ENCODE measurements at places on chromosomes 7 and 10. TPM values are rescaled to one million over a fixed set of nuclear protein-coding genes. Genes with fewer than 3 reads are reported as not detected.

DNA sequence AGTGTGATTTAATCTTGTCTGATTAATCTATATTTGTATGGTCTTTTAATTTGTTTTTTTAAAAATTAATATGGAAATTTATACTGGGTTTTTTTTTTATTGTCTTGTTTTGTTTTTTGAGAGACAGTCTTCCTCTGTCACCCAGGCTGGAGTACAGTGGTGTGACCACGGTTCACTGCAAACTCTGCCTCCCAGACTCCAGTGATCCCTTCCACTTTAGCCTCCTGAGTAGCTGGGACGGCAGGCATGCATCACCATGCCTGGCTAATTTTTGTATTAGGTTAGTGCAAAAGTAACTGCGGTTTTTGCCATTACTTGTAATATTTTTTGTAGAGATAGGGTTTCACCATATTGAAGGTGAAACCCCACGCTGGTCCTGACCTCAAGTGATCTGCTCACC, 73.1 kb downstream of the TET1 start:
- DNase-seq: no peak

- DNase-seq: no peak
These were observed 176.8 kb upstream of the SORCS1 start for GRCh38 chr10:107341281-107341680.

DNA sequence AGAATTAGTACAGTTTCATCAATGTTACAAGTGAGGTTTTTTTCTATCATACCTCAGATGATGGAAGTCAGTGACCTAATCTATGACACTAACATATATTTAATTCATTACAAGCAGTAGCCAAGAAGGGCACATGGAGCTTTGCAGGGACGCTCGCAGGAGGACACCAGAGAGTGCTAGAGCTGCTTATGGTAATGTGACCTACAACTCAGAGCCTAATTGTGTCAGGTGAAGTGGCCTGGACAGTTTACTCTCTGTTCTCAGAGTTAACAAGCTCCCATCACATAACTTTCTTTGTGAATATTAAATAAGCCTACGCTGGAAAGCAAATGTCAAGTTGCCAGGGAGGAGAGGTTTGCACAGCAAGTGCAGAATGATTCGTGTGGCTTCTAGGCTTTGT, 11.6 kb upstream of the CNNM2 start:
- DNase-seq: no peak

- DNase-seq: no peak
These were observed 21.5 kb upstream of the ABLIM1 start for GRCh38 chr10:114679552-114679951.

GRCh38 chr10:44184633-44185314, 200.1 kb downstream of the CXCL12 start:
- DNase-seq: no peak

- DNase-seq: no peak
These were observed 364.2 kb downstream of the SFMBT2 start for GRCh38 chr10:7046615-7047014.

GRCh38 chr10:13053794-13054462, 46.0 kb upstream of the OPTN start:
- no peak for DNase-seq

GRCh38 chr7:147249956-147250355, 1133.4 kb downstream of the CNTNAP2 start:
- no peak for DNase-seq

DNA sequence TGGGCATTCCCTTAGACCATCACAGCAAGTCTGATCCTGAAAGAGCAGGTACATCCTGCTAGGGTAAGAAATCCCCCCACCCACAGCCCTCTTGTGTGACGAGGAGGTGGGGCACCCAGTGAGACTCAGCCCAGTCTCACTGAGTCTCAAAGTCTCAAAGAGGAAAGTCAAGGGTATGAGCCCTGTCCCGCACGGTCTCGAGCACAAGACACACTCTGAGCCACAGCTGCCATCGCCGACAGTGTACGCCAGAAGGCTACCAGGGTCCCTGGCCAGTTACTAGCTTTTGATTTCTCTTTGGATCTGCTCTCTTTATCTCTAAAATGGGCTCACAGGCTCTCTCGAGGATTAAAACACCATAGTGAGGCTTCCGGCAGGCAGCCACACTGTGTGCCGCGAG, 190.2 kb downstream of the TNS3 start:
- no peak for DNase-seq

The OIT3 gene
- polyA plus RNA-seq: 0.02 TPM

The MRLN gene
- polyA plus RNA-seq: not detected

The FBXL13 gene
- polyA plus RNA-seq: 0.41 TPM

The LOXL4 gene
- polyA plus RNA-seq: 39.8 TPM

All from fibroblast of lung (primary cell).